NCI-H2081 (cell line): ENCODE measurements at places on chromosomes 3 and 15.
A peak's percentile ranks its signal among the peaks of the same experiment; 100 is the strongest.

GRCh38 chr3:111069974-111070771, 1.4 kb upstream of the NECTIN3 start:
- DNase-seq: no peak

GRCh38 chr3:42497009-42497731, 5.3 kb upstream of the VIPR1 start:
- no peak for DNase-seq

GRCh38 chr3:78659386-78659987, 1108.3 kb downstream of the ROBO1 start:
- peak; percentile 49 for DNase-seq

- no peak for DNase-seq
Observed at GRCh38 chr3:30539206-30539605, 67.2 kb upstream of the TGFBR2 start.

DNA sequence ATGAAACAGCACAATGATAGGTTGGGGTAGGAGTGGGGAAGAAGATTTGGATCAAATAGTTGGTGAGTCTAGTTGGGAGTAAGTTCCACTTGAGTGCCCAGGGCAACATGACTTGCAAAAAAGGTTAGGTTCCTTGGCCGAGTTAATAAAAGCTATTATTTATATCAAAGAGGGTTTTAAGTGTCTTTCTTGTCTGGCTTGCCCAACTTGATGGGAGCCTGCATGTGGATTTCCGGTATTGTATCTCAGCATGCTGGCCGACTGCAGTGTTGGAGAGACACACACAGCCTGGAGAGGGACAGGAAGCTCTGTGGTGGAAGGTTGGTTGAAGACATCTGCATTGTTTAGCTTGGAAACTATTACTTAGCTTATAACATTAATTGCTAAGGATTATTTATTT, 449.5 kb upstream of the TBL1XR1 start:
- DNase-seq: no peak
